ENCODE measurements at places on chromosomes 12 and 14. TPM values are rescaled to one million over a fixed set of nuclear protein-coding genes. Genes with fewer than 3 reads are reported as not detected.

DNA sequence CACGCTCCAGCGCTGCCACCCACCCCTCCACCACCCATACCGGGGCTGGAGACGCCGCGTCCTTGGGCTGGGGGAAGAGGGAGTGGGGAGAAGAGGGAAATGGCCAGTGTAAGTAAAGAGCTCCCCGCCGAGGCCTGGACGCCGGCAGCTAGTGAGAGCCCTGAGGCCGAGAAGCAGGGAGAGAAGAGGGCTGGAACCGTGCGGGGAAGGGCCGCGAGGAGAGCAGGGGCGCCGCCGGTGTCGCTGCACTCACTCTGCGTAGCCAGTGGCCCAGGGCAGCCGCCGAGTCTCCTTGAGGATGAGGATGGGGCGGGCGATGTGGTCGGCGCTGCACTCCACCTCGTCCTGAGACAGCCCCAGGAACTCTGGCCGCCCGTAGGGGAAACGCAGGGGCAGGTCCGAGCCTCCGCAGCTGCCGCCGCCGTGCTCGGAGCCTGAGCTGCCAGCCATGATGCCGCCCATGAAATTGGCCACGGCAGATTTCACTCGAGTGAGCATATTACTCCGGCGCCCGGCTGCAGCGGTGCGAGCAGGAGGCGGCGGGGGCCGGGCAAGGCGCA is 631 bp downstream of the PPM1H start:
- DNase-seq, result peak; percentile 61

Gene AMHR2
- not detected for total RNA-seq

- DNase-seq, result no peak
Observed at GRCh38 chr12:25960961-25961360, 2.5 kb downstream of the RASSF8 start.

- no peak for DNase-seq
Observed at GRCh38 chr12:47814539-47815170, 5.0 kb downstream of the HDAC7 start.

- no peak for DNase-seq
Observed at GRCh38 chr12:115920395-115921183, 356.9 kb downstream of the MED13L start.

Data from Daoy (cell line).